ENCODE measurements at places on chromosomes 13 and 19.

- DNase-seq = no peak
Observed at GRCh38 chr13:27635266-27635665, 13.6 kb downstream of the POLR1D start.

DNA sequence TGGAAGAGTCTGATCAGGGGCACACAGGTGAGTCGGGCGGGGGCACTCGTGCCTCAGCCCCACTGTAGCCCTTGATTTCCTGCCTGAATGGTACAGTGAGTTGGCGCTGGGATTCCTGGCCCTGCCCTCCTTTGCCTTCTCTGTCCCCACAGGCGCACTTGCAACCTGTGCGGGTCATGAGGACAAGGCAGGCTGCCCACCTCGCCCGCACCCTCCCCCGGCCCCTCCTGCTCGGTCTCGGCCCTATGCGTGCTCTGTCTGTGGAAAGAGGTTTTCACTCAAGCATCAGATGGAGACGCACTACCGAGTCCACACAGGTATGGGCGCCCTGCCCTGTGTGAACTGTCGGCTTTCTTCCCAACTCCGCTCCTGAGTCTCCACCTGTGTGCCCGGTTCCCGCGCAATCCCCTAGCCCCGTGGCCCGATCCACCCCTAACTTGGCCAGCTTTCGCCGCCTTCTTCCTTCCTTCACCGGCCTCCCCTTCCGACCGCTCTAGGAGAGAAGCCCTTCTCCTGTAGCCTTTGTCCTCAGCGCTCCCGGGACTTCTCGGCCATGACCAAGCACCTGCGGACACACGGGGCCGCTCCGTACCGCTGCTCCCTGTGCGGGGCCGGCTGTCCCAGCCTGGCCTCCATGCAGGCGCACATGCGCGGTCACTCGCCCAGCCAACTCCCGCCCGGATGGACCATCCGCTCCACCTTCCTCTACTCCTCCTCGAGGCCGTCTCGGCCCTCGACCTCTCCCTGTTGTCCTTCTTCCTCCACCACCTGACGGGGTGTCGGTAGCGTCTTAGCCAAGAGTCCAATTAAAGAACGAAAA lies 1.6 kb upstream of the KMT2B start:
- no peak for DNase-seq

- DNase-seq = no peak
Observed at GRCh38 chr13:109684084-109684823, 102.1 kb downstream of the IRS2 start.

DNA sequence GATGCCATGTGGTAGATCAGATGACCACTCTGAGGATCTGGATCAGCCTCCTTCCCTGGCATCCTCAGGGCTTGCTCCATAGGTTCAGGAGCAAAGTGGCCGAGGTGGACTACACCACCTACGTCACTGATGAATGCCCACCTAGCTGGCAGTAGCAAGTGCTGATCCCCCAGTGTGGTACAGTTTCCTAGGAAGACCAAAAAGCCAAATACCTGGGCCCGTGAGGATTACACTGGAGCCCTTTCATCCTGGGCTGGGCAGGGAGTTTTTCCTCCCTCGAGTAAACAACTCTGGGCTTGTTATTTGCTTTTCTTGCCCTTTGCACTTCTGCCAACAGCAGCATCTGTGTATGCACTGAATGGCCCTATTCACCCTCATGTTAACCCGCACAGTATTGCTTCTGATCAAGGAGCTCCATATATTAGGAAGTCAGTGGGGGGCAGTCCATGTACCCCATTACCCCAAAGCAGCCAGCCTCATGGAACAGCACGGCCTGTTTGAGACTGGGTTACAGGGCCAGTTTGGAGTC lies 3.3 kb upstream of the MYADM start:
- DNase-seq = no peak

DNA sequence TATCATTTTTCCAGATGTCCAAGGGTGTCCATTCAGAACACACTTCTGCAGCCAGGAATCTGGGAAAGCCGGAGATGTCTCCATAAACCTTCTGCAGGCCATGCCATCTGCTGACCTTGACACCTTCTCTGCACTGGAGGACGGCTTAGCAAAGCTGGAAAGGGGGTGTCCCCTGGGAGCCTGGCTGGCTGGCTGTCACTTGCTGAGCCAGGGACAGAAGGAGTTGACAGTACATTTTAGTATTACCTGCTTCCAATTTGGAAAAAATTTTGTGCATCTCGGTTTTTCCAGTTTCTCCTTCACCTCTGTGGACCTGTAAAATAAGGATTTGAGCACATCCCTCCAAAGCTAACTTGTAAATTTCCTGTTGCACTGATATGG lies 8.1 kb upstream of the CHST8 start:
- DNase-seq = no peak

GRCh38 chr13:76331943-76332712 lies 554.1 kb downstream of the KCTD12 start:
- no peak for DNase-seq

All from activated CD8-positive, alpha-beta memory T cell treated with anti-CD3 and anti-CD28 coated beads for 1 hour (primary cell).